ENCODE measurements at places on chromosomes 16 and 17. TPM values are rescaled to one million over a fixed set of nuclear protein-coding genes. Genes with fewer than 3 reads are reported as not detected.

Gene CCL14
- total RNA-seq = not detected

Gene GRB7
- total RNA-seq = 0.18 TPM

Gene OR4D1
- not detected for total RNA-seq

Gene SDK2
- under 0.01 TPM for total RNA-seq

Gene DNAAF8
- 0.54 TPM for total RNA-seq

Gene AIPL1
- total RNA-seq = not detected

Gene CPSF4L
- not detected for total RNA-seq

Gene ZFP3
- 0.54 TPM for total RNA-seq

Gene OR2C1
- total RNA-seq = under 0.01 TPM

Gene TMIGD1
- not detected for total RNA-seq

GRCh38 chr16:64991001-64991400 lies 130.9 kb downstream of the CDH11 start:
- no peak overlapping the region for H3K27ac ChIP-seq
- H3K27me3 ChIP-seq = no peaks in the 10 kb centered on the region
- H3K4me3 ChIP-seq = no peak overlapping the region
- H3K36me3 ChIP-seq = peaks cover 56% of the 10 kb centered on the region
- no peak for DNase-seq

- H3K36me3 ChIP-seq = no peaks in the 10 kb centered on the region
- peak overlapping the region; percentile 24 for H3K4me3 ChIP-seq
- H3K27ac ChIP-seq = peak overlapping the region; percentile 64
Observed at GRCh38 chr16:86199871-86200695, 301.1 kb downstream of the IRF8 start.

DNA sequence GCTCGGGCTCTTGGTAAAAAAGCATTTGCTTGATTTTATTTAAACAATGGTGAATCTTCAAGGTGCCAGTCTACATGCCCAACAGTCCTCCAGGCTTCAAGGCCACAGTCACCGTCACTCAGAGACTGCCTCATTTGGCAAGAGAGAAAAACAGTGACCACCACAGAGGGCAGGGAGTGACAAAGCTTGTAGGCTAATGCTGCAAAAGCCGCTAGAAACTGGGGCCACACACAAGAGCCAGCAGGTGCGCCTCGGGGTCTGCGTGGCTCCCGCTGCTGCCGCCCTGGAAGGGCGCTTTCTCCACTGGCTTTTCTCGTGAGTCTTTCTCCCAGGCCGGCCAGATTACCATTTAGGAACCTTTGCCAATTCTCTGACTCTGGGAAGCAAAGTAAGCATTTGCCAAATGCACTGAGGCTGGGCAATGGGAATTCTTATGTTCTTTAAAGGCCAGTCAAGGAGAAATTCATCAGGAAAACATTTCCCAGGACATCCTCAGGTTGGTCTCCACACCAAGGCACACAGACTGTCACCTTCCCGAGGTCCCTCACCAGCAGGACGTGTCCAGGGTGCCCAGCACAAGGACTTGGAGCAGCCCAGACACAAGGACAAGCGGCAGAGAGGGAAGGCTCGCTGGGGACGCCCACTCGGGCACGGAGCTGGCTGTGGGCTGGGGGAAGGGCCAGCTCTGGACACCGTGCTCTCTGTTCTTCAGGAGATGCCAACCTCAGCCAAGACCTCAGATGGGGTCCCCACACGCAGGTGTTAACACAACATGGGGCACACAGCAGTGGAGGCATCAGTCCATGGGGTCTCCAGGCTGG lies 12.5 kb upstream of the C16orf95 start:
- peaks cover 9% of the 10 kb centered on the region for H3K4me1 ChIP-seq
- no peak overlapping the region for H3K27ac ChIP-seq
- H3K4me3 ChIP-seq = no peak overlapping the region
- no peak for DNase-seq
- no peaks in the 10 kb centered on the region for H3K27me3 ChIP-seq

GRCh38 chr16:47230296-47230695 lies 86.6 kb upstream of the NETO2 start:
- DNase-seq = no peak
- no peak overlapping the region for H3K27ac ChIP-seq
- H3K4me3 ChIP-seq = no peak overlapping the region
- no peaks in the 10 kb centered on the region for H3K36me3 ChIP-seq
- no peaks in the 10 kb centered on the region for H3K4me1 ChIP-seq

GRCh38 chr16:1194665-1195392 lies 30.2 kb downstream of the TPSG1 start:
- no peaks in the 10 kb centered on the region for H3K27me3 ChIP-seq
- DNase-seq = no peak
- H3K4me3 ChIP-seq = no peak overlapping the region
- H3K4me1 ChIP-seq = no peaks in the 10 kb centered on the region

DNA sequence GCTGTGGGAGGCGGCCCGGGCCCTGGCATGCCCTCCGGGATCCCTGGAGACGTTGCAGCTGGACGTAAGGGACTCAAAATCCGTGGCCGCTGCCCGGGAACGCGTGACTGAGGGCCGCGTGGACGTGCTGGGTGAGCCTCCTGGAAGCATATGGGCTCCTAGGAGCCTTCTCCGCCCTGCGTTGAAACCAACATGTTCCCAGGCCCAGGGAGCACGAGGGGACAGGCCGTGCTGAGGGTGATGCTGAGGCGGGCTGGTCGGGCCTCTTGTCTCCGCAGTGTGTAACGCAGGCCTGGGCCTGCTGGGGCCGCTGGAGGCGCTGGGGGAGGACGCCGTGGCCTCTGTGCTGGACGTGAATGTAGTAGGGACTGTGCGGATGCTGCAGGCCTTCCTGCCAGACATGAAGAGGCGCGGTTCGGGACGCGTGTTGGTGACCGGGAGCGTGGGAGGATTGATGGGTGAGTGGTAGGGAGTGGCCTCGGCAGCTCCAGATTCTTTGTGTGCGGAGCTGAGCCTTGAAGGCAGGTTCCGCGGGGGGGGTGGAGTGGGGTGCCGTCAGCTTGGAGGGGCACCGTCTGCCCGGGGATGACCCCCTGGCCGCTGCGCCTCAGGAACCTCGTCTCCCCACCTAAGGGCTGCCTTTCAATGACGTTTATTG lies 567 bp downstream of the HSD17B1 start:
- H3K27me3 ChIP-seq = no peaks in the 10 kb centered on the region
- no peak for DNase-seq
- no peak overlapping the region for H3K27ac ChIP-seq
- peaks cover 5% of the 10 kb centered on the region for H3K4me1 ChIP-seq
- no peak overlapping the region for H3K4me3 ChIP-seq
- peaks cover 4% of the 10 kb centered on the region for H3K36me3 ChIP-seq

DNA sequence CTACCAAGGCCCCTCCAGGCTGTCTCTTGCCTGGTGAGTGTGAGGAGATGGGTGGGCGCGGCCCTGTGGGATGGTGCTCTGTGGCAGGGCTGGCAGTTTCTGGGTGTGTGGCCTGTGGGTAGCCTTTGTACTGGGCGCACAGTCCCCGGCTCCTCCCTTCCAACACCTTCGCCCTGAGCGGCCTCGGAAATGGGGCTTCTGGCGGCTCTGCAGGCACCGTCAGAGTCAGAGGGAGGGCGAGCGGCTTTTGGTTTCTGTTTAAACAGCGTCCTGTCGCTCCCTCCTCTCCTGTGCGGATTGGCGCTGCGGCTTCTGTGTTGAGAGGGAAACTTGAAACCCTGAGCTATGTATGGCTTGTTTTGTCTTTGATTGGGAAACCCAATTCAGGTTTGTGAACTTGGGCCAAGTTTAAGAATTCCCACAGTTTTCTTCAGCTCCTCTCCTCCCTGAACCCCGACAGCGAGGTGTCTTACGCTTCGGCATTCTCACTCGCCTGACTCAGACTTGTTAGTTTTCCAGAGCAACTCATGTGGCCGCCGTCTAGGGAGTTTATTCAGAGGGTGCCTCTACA lies 8.3 kb upstream of the ZNF750 start:
- H3K27me3 ChIP-seq = no peaks in the 10 kb centered on the region
- H3K4me3 ChIP-seq = peak overlapping the region; percentile 30
- peak overlapping the region; percentile 64 for H3K27ac ChIP-seq
- 0 out of 2 replicates have a peak, but pooled peaks cover 3% of the 10 kb centered on the region for H3K36me3 ChIP-seq
- DNase-seq = peak; percentile 79

- H3K36me3 ChIP-seq = no peaks in the 10 kb centered on the region
- no peak for DNase-seq
- H3K27me3 ChIP-seq = peaks cover 29% of the 10 kb centered on the region
- H3K27ac ChIP-seq = no peak overlapping the region
- peak overlapping the region; percentile 53 for H3K4me3 ChIP-seq
Observed at GRCh38 chr16:54928016-54928356, 2.7 kb upstream of the IRX5 start.

DNA sequence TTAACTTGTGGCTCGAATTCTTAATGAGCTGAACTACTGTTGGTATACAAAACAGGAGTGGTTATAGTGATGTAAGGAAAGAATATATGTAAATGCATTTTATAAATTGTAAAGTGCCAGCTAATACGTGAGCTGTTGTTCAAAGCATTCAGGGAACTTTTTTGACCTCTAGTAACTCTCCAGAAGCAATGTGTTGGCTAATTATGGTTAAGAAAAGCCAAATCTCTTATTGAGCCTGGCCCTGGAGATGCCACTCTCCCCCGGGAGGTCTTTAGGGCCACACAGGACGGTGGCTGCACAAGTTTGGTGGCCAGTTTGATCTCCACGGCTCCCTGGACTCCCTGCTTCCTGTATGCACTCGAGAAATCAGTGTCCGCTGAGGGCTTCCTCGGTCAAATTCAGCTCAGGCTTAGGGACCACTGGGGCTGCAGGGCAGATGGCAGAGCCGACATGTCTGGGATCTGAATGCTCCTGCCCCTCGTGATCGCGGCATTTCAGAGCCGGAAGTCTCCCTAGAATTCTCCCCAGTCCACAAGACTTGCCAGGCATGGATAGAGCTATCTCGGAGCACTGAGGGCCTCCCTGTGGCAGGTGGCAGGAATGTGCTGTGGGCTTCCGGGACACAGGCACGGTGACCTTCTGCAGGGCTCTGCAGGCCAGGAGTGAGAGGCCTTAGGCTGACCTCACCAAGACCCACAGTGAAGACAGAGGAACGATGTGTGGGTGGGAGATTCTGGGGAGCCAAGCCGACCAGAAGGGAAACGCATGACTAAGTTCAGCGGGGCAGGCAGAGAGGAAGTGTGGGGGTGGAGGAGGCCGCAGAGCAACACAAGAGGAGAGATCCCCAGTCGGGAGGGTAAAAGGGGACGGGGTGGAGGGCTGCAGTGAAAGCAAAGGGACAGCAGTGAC lies 18.6 kb upstream of the PITPNM3 start:
- peaks cover 17% of the 10 kb centered on the region for H3K4me1 ChIP-seq
- H3K36me3 ChIP-seq = peaks cover 17% of the 10 kb centered on the region
- DNase-seq = peak; percentile 73
- no peak overlapping the region for H3K4me3 ChIP-seq
